Activated naive CD8-positive, alpha-beta T cell treated with anti-CD3 and anti-CD28 coated beads, Interleukin-2, amount 50 U/mL, for 24 hours (primary cell): ENCODE measurements at places on chromosomes 6 and 20.

DNA sequence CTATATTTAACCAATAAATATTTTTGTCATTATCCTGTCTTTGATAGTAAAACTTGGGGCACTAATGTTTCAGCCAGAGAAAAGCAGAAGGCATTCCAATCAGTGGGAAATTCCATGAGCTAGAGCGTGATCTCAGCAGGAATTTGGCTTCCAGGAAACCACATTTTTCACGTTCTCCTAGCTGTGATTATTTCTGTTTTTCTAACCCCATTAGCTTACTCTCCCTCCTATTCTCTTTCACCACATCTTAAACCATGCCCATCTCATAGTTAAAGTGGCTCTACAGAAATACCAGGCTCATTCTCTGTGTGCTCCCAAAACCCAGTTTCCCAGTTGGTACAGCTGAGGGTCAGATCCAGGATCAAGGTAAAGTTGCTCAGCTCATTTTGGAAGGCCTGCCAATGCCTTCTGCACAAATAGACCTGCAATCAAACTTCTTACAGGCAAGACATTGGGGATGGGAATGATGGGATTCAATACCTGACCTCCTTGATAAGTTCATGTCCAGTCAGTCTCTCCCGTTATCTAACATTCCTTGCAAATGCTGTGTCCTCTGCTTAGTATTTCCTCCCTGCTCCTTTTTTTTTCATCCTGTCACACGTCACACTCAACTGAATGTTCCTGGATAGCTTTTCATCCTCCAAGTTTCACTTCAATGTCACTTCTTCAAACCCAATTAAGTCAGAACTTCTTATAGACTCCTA is 33.1 kb upstream of the TMEM30A start:
- DNase-seq: no peak

DNA sequence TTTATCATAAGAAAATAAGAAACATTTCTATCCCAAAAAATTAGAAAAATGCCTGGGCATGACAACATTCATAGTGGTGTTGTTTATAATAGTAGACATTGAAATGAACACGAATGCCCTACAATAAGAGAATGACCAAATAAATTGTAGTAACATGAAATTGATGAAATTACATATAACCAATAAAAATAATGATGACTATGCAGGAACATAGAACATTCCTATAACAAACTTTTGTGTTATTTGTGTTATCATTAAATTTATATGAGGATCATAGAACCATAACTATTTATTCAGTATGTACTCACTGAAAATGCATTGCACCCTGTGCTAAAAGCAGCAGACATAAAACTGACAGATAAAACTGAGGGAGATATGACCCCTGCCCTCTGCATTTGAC is 399.7 kb downstream of the CBLN4 start:
- no peak for DNase-seq

DNA sequence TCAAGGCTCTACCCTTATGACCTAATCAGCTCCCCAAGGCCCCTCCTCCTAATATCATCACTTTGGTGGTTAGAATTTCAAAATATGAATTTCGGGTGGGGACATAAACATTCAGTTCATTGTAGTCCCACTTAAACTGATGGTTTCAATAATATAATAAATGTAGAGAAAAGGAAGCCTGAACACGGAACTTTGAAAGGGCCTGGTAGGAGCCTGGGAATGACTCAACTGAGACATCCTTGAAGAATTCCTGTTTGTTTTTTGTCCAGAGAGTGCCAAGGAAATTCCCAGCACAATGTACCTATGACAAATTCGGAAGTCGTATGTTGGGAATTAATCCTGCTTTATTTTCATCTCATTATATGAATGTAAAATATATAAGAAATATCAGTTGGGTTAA is 457.9 kb downstream of the PLCB1 start:
- DNase-seq: no peak

GRCh38 chr6:154353626-154354025 is 3.0 kb downstream of the IPCEF1 start:
- no peak for DNase-seq

DNA sequence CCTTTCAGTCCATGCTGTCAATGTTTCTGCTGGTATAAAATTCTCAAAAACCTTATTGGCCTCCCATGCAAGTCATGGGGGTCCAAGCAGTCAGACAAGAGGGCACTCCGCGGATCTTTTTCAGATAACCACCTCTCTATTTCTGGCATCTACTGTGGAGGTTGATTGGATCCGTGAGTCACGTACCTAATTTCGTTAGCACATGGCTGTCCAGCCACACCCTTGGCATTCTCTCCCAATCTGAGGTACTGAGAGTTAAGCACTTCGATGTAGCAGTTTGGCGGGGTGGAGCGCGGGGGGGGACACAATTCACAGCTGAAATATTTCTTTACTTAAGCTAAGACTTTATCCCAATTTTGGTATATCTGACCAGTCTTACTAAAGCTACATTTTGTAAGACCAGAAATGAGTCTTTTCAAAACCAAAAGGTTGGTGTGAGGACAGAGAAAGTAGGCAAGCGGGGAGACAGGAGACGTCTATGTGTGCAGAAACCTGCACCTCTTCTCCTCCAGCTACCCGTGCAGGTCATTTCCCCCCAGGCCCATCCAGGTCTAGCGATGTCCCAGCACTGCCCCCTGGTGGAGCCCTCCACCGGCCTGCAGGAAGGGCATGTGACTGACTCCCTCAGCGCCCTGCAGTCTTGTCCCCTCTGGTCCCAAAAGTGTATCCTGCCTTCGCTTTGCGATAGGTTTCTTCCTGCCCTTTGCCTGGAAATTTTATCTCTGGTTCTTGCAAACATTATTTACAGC is 113.1 kb downstream of the ADAT2 start:
- DNase-seq: peak; percentile 57

DNA sequence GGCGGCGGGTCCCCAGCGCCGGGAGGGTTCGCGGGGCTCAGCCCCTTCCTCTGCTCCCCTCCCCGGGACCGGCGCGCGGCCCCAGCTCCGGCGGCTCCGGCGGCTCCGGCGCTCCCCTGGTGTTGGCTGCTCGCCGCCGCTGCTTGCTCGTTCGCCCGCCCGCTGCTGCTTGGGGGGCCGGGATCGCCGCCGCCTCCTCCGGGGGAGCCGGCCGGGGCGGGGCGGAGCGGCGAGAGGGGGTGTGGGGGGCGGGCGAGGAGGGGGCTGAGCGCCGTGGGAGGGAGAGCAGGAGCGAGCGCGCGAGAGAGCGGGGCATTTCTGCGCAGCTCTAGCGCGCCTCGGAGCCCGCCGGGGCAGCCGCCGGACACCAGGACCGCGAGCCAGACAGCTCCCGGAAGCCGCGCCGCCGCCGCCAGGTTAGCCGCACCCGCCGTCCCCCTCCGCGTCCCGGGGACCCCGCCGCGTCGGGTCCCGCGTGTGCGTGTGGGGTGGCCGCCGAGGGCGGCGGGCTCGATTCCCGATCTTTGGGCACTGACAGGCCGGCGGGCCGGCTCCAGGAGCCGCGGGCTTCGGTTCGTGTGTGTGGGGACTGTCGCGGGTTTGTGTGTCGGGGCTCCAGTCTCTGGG is 62.0 kb upstream of the EPB41L1 start:
- peak; percentile 13 for DNase-seq

GRCh38 chr6:77686931-77687330 is 34.1 kb downstream of the MEI4 start:
- no peak for DNase-seq

- DNase-seq: no peak
Observed at GRCh38 chr20:33796907-33797544, 14.1 kb upstream of the CHMP4B start.

DNA sequence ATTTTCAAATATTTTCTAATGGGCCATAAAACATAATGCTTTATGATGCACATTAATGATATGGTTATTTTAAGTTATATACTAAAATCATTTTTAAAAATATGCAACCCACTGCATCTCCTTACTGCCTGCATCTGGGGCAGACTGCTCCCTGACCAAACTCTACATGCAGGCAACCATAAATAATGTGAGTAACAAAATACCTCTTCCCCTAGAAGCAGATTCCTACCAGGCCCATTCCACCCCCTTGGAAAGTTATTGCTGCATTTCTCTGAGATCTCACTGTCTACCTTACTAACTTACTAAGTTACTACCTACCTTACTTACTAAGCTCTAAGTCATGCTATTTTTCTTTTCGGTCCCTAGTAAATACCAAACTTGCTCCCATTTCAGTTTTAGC is 71.8 kb downstream of the ATG5 start:
- DNase-seq: no peak

- no peak for DNase-seq
Observed at GRCh38 chr6:39924283-39924682, 10.0 kb downstream of the MOCS1 start.

- DNase-seq: no peak
Observed at GRCh38 chr20:31717478-31718201, 5.0 kb downstream of the BCL2L1 start.

- no peak for DNase-seq
Observed at GRCh38 chr6:160261991-160262680, 3.5 kb upstream of the SLC22A2 start.

DNA sequence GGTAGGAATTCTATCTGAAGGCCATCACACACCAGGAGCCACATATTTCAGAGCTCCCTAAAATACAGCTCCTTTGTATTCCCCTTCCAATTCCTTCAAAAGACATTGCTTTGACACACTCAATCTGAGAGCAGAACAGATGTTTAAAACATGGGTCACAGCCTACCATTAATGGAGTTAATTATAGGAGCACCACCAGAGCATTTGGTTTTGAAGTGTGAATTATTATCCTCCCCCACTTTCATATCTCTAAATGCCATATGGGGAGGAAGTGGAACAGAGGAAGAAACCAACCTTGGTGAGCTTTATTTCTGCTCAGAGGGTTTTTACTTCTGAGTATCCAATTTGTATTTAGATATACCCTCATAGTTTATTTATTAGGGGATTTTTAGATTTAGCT is 50.7 kb upstream of the TNFRSF21 start:
- no peak for DNase-seq

DNA sequence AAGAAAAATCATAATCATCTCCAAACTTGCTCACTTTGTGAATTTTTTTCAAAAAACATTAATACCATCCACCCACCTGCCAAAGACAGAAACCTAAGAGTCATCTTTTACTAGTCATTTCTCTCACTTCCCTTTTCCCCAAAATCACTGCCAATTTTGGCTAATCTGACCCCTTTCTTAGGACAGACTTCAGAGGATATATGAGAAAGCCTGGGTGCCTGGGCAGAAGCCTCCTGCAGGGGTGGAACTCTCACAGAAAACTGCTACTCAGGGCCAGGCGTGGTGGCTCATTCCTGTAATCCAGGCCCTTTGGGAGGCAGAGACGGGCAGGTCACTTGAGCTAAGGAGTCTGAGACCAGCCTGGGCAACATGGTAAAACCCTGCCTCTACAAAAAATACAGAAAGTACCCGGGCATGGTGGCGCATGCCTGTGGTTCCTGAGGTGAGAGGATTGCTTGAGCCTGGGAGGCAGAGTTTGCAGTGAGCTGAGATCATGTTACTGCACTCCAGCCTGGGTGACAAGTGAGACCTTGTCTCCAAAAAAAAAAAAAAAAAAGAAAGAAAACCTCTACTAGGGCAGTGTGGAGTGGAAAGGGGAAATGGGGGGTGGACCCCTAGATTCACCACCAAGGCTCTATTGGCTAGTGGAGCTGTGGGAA is 3.8 kb downstream of the DEK start:
- peak; percentile 25 for DNase-seq

DNA sequence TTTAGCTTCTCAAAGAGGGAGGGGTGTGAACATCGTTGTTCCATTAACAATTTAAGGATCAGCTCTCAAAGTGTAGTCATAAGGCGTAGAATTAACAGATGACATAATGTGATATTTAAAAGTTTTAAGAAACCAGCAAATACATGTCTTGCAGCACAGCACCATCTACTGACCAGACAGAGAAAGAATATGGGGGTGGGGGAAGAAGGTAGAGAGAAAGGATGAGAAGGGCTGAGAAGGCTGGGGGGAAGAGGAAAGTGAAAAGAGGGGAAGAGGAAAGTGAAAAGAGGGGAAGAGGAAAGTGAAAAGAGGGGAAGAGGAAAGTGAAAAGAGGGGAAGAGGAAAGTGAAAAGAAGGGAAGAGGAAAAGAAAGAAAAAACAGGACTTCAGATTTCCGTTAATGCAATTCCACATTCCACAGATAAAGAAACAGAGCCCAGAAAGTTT is 80.9 kb downstream of the HAO1 start:
- no peak for DNase-seq

DNA sequence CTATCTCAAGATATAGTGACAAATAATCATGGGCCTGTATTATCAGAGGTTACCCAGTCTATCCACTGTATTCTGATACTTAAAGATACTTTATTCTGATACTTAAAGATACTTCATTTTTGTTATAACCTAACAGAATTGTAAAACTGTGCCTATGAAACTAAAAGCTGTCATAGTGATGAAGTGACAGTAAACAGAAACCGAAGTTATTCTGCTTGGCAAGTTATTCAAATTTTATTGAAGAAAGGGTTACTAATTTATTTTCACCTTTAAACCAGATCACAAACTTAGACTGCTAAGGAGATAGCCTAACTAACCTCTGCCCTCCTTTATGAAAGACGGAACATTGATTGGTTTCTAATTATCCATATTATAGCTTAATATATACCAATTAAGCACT is 604.6 kb upstream of the IMPG1 start:
- DNase-seq: no peak

DNA sequence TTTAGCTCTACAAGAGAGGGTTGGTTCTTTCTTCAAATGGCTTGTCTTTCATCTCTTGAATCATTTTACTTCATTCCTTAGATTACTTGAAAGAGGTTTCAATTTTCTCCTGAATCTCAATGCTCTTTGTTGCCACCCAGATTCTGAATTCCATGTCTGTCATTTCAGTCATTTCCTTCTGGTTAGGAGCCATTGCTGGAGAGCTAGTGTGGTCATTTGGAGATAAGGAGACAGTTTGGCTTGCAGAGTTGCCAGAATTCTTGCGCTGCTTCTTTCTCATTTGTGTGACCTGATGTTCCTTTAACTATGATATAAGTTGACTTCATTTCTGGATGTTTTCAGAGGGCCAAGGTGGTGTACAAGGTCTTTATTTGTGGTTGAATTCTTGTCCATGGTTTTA is 157.8 kb downstream of the SLC22A3 start:
- no peak for DNase-seq

GRCh38 chr6:152554851-152555250 is 82.3 kb downstream of the SYNE1 start:
- DNase-seq: no peak
